Renal cortical epithelial cell (primary cell): ENCODE measurements at places on chromosomes 3 and 15.

DNA sequence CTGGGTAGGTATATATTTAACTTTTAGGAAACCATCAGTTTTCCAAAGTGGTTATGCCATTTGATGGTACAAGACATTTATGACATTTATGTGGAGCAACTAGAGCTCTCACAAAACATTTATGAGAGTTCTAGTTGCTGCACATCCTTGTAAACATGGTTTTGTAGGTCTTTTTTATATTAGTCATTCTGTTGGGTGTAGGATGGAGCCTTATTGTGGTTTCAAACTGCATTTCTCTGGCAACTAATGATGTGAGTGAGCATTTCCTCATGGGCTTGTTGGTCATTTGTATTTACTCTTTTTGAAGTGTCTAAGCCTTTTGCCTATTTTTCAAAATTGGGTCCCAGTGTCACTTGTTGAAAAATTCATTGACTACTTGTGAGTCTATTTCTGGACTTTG lies 45.7 kb upstream of the MGLL start:
- peak; percentile 73 for DNase-seq

DNA sequence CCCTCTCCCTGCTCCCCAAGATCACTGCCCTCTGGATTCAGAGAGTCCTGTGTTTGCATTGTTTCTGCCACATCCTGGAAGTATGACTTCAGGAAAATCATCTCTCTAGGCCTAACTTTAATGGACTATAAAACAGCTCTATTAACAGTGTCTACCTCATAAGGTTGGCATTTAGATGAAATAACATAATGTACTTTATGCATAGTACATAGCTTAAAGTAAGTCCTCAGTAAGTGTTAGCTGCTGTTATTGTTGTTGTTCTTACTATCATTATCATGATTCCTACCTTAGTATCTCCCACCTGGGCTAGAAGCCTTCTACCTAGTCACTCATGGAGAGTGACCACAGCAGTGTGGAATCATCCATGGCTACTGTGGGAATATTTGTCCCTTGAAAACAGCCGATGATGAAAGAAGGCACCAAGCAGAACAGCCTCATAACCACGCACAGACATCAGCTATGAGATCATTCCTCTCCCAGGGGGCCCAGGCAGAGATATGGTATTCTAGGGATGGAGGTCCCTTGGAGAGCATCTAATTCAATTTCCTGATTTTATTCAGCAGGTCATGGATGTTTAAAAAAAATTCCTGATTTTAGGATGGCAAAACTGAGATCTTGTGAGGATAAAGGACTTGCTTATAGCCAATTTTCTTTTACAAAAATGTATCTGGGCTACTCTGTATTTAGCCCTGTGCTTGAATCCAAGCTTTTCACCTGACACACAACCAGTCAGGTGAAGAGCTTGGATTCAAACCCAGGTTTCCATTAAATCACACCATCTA lies 1.9 kb downstream of the FSD2 start:
- peak; percentile 58 for DNase-seq

DNA sequence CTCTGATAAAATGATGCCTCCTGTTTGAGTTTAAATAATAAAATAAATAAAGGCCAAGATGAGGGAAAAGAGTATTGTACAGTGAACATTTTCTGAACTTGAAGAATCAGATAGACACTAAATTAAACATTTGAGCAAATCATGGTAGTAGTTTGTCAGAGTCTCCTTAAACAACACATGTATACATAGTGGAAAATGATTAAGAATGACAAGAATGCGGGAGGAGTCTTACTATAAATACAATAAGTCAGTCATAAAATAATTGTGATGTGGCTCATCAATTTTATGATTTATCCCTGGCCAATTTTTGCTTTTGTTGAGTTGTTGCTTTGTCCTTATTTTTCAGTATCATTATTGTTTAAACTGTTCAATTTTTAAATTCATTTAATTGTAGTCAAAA lies 158.0 kb upstream of the TMC3 start:
- no peak for DNase-seq

GRCh38 chr15:101381671-101382212 lies 86.7 kb upstream of the SNRPA1 start:
- no peak for DNase-seq

DNA sequence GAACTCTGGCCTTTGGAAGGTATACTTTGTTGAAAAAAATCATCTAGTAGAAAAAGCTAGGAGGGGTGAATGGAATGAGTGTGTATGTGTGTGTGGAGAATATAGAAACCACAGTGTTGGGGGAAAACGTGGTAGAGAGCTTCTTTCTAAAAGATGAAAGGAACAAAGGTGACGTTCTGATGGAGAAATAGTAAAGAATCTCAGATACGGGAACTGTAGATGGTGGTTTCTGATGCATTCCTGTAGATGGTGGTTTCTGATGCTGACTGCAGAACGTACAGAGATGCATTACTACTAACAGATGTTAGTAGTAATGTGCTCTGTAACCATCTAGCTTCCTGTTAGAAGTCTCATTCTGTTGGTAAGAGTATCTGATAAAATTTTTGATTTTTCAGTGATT lies 60.2 kb downstream of the VPS8 start:
- no peak for DNase-seq
